Mesangial cell (primary cell): ENCODE measurements at places on chromosomes 2 and 18. TPM values are rescaled to one million over a fixed set of nuclear protein-coding genes. Genes with fewer than 3 reads are reported as not detected.

Gene SDC1
- total RNA-seq = 65.5 and 86.7 TPM in 2 replicates

Gene UGT1A8
- not detected in 2 replicates for total RNA-seq

Gene ATG16L1
- 16.4 and 27.9 TPM in 2 replicates for total RNA-seq

Gene SCN7A
- total RNA-seq = 0.51 TPM in 1 of 2 replicates, not detected in the other

Gene ZBTB7C
- 1.1 and 3.7 TPM in 2 replicates for total RNA-seq

Gene TLX2
- not detected in 2 replicates for total RNA-seq

Gene NEB
- total RNA-seq = under 0.01 and 0.13 TPM in 2 replicates

Gene SETBP1
- 0.98 and 5.2 TPM in 2 replicates for total RNA-seq

Gene HTR2B
- total RNA-seq = 0.33 and 2.0 TPM in 2 replicates

Gene GPR75
- 0.98 and 1.1 TPM in 2 replicates for total RNA-seq

Gene NR4A2
- 0.25 TPM in 1 of 2 replicates, not detected in the other for total RNA-seq

Gene KCTD1
- 16.6 and 23.2 TPM in 2 replicates for total RNA-seq

Gene TSGA10
- total RNA-seq = 1.6 and 1.9 TPM in 2 replicates

Gene SAG
- total RNA-seq = not detected in 2 replicates

Gene LONRF2
- 0.49 and 1.9 TPM in 2 replicates for total RNA-seq

Gene VWC2L
- not detected in 2 replicates for total RNA-seq

Gene TMEM198
- 1.1 and 5.1 TPM in 2 replicates for total RNA-seq

Gene UCN
- 0.65 and 0.76 TPM in 2 replicates for total RNA-seq

Gene GALNT14
- total RNA-seq = 73.3 and 217 TPM in 2 replicates

Gene PLCD4
- total RNA-seq = 4.2 TPM in 1 of 2 replicates, not detected in the other

Gene BCL2
- 2.3 and 16.0 TPM in 2 replicates for total RNA-seq

Gene EXOC6B
- 15.8 and 24.7 TPM in 2 replicates for total RNA-seq

Gene CDH19
- not detected in 2 replicates for total RNA-seq

Gene RNU2-63P
- not detected in 2 replicates for total RNA-seq

Gene SCRN3
- 7.1 and 10.3 TPM in 2 replicates for total RNA-seq

Gene PRLH
- not detected in 2 replicates for total RNA-seq

Gene TMEM17
- 1.6 and 2.8 TPM in 2 replicates for total RNA-seq

Gene FBXO15
- 0.76 and 0.98 TPM in 2 replicates for total RNA-seq

Gene IL36G
- total RNA-seq = not detected in 2 replicates

Gene ANKRD62
- total RNA-seq = not detected in 2 replicates

Gene GALNT3
- total RNA-seq = 16.4 and 21.2 TPM in 2 replicates

Gene GATA6
- 20.7 and 26.0 TPM in 2 replicates for total RNA-seq

Gene FSHR
- total RNA-seq = not detected in 2 replicates

Gene CYP27A1
- 11.9 and 26.1 TPM in 2 replicates for total RNA-seq

Gene PSD4
- total RNA-seq = 2.6 and 8.5 TPM in 2 replicates

Gene ESPNL
- 1.3 and 2.2 TPM in 2 replicates for total RNA-seq

Gene ACVR1
- total RNA-seq = 14.5 and 27.5 TPM in 2 replicates

Gene NEU4
- under 0.01 TPM in 1 of 2 replicates, not detected in the other for total RNA-seq

Gene NPPC
- 0.76 TPM in 1 of 2 replicates, not detected in the other for total RNA-seq

Gene OTOS
- not detected in 2 replicates for total RNA-seq

Gene DOCK10
- 2.0 and 15.6 TPM in 2 replicates for total RNA-seq

Gene MARS2
- 7.1 and 7.5 TPM in 2 replicates for total RNA-seq

Gene TBC1D8
- total RNA-seq = 3.7 and 7.0 TPM in 2 replicates

Gene GALR1
- not detected in 2 replicates for total RNA-seq

Gene CNTNAP5
- total RNA-seq = not detected in 2 replicates

Gene DYNAP
- not detected in 2 replicates for total RNA-seq

Gene MOGAT1
- total RNA-seq = not detected in 2 replicates

Gene PLGLB1
- total RNA-seq = 0.49 and 0.63 TPM in 2 replicates

Gene NRP2
- 92.4 and 121 TPM in 2 replicates for total RNA-seq

Gene CHRND
- not detected in 2 replicates for total RNA-seq

Gene CAPN14
- total RNA-seq = 0.13 TPM in 1 of 2 replicates, not detected in the other

Gene AQP12A
- not detected in 2 replicates for total RNA-seq

Gene SNTG2
- 4.2 TPM in 1 of 2 replicates, not detected in the other for total RNA-seq

Gene GPD2
- total RNA-seq = 19.1 and 25.9 TPM in 2 replicates

Gene PCGF1
- 10.4 and 15.0 TPM in 2 replicates for total RNA-seq

Gene C1QL2
- not detected in 2 replicates for total RNA-seq

Gene MC5R
- not detected in 2 replicates for total RNA-seq

Gene EPAS1
- 5.7 and 33.5 TPM in 2 replicates for total RNA-seq

Gene SOCS6
- 13.5 and 13.6 TPM in 2 replicates for total RNA-seq

Gene GPR35
- 0.25 and 0.33 TPM in 2 replicates for total RNA-seq
